Uterus (tissue), 4 donors: ENCODE measurements at places on chromosomes 7 and 10. TPM values are rescaled to one million over a fixed set of nuclear protein-coding genes. Genes with fewer than 3 reads are reported as not detected.
A peak's percentile ranks its signal among the peaks of the same experiment; 100 is the strongest.

DNA sequence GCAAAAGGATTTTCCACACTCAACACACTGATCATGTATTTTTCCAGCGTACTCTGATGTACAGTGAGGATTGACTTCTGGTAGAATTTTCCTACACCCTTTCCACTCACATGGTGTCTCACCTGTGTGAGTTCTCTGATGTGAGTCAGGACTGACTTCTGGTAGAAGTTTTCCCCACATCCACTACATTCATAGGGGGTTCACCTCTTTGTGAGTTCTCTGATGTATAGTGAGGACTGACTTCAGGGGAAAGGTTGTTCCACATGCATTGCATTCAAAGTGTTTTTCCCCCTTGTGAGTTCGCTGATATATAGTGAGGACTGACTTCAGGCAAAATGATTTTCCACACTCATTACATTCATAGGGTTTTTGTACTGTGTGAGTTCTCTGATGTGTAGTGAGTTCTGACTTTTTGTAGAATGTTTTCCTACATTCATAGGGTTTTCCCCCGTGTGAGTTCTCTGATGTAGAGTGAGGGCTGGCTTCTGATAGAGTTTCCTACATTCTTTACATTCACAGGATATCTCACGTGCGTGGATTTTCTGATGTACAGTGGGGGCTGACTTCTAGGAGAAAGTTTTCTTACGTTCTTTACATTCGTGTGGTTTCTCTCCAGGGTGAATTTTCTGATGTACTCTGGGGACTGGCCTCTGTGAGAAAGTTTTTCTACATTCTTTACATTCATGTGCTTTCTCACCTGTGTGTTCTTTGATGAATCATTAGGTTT, 146.5 kb downstream of the GLRX3 start:
- no peaks in the 10 kb centered on the region for H3K36me3 ChIP-seq
- no peaks in the 10 kb centered on the region for H3K4me1 ChIP-seq
- no peak overlapping the region for H3K4me3 ChIP-seq
- no peak for DNase-seq
- no peaks in the 10 kb centered on the region for H3K27me3 ChIP-seq

- no peak overlapping the region for H3K27ac ChIP-seq
- no peak overlapping the region for H3K4me3 ChIP-seq
These were observed 45.5 kb upstream of the PRSS1 start for GRCh38 chr7:142703655-142704305.

GRCh38 chr7:84914598-84914997, 272.3 kb downstream of the SEMA3D start:
- no peaks in the 10 kb centered on the region for H3K4me1 ChIP-seq
- H3K36me3 ChIP-seq: no peaks in the 10 kb centered on the region
- no peak overlapping the region for H3K4me3 ChIP-seq
- no peaks in the 10 kb centered on the region for H3K27me3 ChIP-seq

DNA sequence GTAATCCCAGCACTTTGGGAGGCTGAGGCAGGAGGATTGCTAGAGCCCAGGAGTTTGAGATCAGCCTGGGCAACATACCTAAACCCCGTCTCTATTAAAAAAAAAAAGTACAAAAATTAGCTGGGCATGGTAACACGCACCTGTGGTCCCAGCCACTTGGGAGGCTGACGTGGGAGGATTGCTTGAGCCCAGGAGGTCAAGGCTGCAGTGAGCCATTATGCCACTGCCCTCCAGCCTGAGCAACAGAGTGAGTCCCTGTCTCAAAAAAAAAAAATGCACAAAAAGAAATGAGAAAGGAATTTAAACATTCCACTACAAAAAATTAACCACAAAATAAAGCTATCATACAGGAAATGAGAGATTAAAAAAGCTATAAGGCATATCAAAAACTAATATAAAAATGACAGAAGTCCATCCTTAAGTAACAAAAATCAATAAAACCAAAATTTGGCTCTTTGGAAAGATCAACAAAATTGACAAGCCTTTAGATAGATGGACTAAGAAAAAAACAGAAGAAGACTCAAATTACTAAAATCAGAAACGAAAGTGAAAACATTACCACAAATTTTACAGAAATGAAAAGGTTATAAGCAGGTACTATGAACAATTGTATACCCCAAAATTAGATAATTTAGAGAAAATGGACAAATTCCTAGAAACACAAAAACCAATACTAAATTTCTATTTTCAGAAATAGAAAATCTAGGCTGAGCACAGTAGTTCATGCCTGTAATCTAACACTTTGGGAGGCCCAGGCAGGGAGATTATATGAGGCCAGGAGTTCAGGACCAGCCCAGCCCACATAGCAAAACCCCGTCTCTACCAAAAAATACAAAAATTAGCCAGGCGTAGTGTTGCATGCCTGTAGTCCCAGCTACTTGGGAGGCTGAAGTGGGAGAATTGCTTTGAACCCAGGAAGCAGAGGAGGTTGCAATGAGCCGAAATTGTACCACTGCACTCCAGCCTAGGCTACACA, 42.4 kb upstream of the NANOS1 start:
- DNase-seq: no peak
- H3K27me3 ChIP-seq: no peaks in the 10 kb centered on the region
- H3K4me3 ChIP-seq: no peak overlapping the region
- H3K36me3 ChIP-seq: no peaks in the 10 kb centered on the region
- no peaks in the 10 kb centered on the region for H3K4me1 ChIP-seq

DNA sequence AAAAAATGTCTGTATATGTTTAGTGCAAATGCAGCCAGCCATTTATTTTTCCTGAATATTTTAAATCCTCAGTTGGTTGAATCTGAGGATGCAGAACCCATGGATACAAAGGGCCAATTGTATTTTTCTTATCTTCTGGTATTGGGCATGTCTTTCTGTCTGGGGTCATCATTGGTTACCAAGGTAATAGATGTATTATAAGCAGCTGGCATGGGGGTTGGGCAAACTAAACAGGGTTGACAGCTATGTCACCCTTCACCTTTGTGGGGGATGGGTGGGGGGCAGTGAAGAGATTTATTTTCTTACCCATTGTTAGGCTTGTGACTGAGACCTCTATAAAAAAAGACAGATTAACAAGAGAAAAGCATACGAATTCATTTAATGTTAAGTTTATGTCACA, 38.8 kb downstream of the CDHR3 start:
- no peak for DNase-seq
- H3K27ac ChIP-seq: no peak overlapping the region
- H3K4me1 ChIP-seq: no peaks in the 10 kb centered on the region

DNA sequence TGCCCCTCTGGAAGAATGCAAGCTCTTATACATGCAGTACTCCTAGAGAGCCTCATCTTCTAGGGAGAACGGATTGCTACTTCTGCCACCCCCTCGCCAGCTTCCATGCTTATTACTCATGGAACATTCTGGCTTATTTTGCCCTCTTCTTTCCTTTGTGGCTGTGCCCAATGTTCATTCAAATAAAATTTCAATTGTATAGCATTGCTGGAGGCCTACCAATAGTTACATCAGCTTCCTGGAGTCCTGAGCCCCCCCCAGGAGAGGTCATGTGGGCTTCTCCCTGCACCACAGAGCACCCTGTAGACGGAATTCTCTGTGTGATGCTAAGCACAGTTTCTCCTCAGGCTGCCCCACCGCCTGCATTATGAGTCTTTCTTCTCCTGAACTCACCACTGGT, 1094.0 kb downstream of the KCNMA1 start:
- no peak overlapping the region for H3K4me3 ChIP-seq
- H3K27me3 ChIP-seq: no peaks in the 10 kb centered on the region
- H3K4me1 ChIP-seq: no peaks in the 10 kb centered on the region

GRCh38 chr7:50492770-50493519, 42.8 kb upstream of the FIGNL1 start:
- no peak overlapping the region for H3K27ac ChIP-seq
- no peaks in the 10 kb centered on the region for H3K4me1 ChIP-seq
- no peak overlapping the region for H3K4me3 ChIP-seq
- H3K27me3 ChIP-seq: no peaks in the 10 kb centered on the region
- no peak for DNase-seq

DNA sequence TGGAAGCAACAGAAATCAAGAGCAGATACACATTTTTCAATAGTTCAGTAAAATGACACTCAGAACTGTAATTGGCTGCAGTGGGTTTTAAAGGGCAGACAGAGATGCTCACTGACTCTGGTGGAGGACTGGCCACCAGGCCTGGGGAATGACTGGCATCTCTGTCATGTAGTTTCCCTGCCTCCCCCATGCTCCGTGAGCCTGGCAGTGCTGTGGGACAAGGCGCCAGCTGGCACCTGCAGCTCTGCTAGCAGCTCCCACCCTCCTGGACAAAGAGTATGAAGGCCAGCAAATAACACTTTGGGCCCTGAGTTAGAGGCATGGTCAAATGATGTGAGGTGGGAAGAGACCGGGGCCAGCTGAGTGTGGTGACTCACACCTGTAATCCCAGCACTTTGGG, 15.0 kb downstream of the TSPAN33 start:
- no peak for DNase-seq
- no peaks in the 10 kb centered on the region for H3K27me3 ChIP-seq
- H3K27ac ChIP-seq: no peak overlapping the region
- no peak overlapping the region for H3K4me3 ChIP-seq

DNA sequence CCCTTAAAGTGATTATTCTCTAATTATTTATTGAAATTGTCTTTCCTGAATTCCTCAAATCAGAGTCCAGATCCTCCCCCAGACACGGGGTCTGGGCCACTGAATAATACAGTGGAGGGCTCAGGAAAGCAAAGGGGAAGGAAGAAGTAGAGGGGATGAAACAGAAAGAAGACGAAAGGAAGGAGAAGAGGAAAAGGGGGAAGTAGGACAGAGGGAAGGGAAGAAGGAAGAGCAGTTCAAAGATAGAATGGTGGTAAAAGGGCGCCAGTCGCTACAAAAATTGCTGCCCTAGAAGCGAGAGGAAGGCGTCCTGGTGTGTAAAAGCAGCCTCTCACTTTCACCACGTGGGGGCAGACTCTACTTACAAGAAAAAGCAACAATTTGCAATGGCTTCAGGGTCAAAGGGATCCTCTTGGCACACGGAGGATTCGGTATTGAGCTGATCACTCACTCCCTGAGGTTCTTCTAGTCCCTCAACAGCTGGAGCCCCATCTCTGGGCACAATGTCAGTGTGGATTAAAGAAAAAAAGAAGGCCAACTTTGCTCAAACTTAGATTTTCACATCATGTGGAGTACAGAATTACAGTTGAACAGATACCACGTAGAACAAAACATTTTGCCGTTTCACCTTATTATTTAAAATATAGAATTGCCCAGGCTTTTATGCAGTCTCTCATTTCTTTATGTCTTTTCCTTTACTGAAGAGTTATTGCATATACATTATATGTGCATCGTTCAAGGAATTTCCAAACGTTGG, 31.4 kb upstream of the NPVF start:
- no peaks in the 10 kb centered on the region for H3K36me3 ChIP-seq
- H3K4me1 ChIP-seq: peaks cover 5% of the 10 kb centered on the region
- DNase-seq: peak; percentile 67

GLRX3 gene
- 38.2 TPM for total RNA-seq

BTBD16 gene
- total RNA-seq: 0.46 TPM

CCDC172 gene
- total RNA-seq: not detected

NSUN5 gene
- 27.1 TPM for total RNA-seq

SEMA3D gene
- 68.6 TPM for total RNA-seq

GTPBP10 gene
- total RNA-seq: 12.3 TPM
